ENCODE measurements at places on chromosomes 5 and 9. TPM values are rescaled to one million over a fixed set of nuclear protein-coding genes. Genes with fewer than 3 reads are reported as not detected.

Gene ACTBL2
- not detected for total RNA-seq

Gene DOCK2
- 18.2 TPM for total RNA-seq

DNA sequence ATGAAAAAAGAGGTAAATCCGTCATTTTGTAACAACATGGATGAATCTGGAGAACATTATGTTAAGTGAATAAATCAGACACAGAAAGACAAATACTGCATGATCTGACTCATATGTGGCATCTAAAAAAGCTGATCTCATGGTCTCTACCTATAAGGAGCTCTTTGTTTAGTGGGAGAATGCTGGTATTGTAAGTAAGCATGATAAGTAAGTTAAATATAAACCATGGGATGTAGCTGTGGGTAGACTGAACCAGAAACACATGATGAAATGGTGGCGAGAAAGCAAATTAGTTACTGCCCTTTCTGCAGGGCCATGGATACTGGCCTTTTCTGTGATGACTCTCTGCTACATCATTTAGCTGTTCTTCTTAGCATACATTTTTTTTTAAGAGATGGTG lies 66.4 kb upstream of the RUSC2 start:
- H3K27ac ChIP-seq: no peak overlapping the region
- no peak for DNase-seq

GRCh38 chr5:55600497-55601203 lies 65.9 kb upstream of the PLPP1 start:
- DNase-seq: no peak
- peaks cover 81% of the 10 kb centered on the region for H3K4me1 ChIP-seq
- no peaks in the 10 kb centered on the region for H3K27me3 ChIP-seq
